ENCODE measurements at places on chromosomes 16 and 17. TPM values are rescaled to one million over a fixed set of nuclear protein-coding genes. Genes with fewer than 3 reads are reported as not detected.

Gene PLD6
- total RNA-seq, result 9.7 TPM

Gene CORO7
- total RNA-seq, result 57.3 TPM

Gene KRTAP16-1
- not detected for total RNA-seq

Gene GOSR1
- total RNA-seq, result 35.1 TPM

Gene MYOCD
- 2.1 TPM for total RNA-seq

Gene CMTR2
- total RNA-seq, result 36.9 TPM

Gene CCL23
- not detected for total RNA-seq

Data from kidney epithelial cell (primary cell).